OCI-LY7 (cell line): ENCODE measurements at places on chromosomes 3 and 15. TPM values are rescaled to one million over a fixed set of nuclear protein-coding genes. Genes with fewer than 3 reads are reported as not detected.

- no peak for DNase-seq
Measured at GRCh38 chr3:66039590-66039887, 821 bp upstream of the MAGI1 start.

The MED12L gene
- total RNA-seq: 32.7 and 33.8 TPM in 2 replicates

The ITGB5 gene
- not detected in 2 replicates for total RNA-seq

GRCh38 chr3:26967501-26967900 is 344.9 kb downstream of the LRRC3B start:
- DNase-seq: no peak

The PAQR5 gene
- total RNA-seq: not detected in 2 replicates

DNA sequence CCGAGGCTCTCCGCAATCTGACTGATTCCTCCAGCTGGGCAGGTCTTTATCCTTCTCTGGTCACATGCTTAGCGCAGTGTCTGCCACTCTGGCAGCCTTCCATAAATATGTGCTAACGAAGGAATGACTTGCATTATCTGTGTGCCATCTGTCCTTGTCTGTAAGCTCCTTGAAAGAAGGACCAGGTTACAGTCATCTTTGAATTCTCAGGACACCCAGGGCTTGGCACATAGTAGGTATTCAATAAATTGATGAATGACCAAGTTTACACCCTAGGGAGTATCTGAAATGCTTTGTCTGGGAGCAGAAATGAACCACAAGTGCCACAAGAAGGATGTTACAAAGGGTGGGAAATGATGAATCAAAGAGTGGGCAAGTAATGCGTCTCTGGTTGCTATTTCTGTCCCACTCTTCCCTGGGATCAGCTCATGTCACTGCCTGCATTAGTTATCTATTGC is 16.5 kb upstream of the FAM3D start:
- DNase-seq: no peak

The WNT5A gene
- 16.2 and 18.1 TPM in 2 replicates for total RNA-seq

- no peak for DNase-seq
Measured at GRCh38 chr3:170052398-170052797, 14.6 kb downstream of the GPR160 start.

- peak; percentile 76 for DNase-seq
Measured at GRCh38 chr15:44712346-44713005, 1.2 kb downstream of the B2M start.

- DNase-seq: peak; percentile 89
Measured at GRCh38 chr15:68817304-68818065, 3.2 kb downstream of the ANP32A start.

DNA sequence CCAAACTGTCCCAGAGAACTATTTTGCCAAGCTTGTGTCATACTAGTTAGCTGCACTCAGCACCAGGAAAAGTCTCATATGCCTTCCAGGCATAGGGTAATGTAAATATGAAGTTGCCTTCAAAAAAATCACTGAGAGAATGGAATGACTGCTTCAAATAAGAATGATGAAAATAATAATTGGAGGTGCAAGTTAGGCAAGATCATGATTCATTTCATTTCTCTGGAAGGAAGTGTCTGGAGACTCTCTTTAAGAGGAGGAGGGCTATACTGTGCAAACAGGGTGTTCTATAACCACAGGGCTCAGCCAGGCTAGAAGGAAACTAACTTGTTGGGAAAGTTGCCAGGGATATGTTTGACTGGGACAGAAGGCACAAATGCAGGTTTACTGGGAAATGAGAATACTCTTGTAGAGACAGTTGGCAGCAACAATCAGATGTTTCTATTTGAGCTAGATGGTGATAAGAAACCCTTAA is 4.3 kb downstream of the SIDT1 start:
- no peak for DNase-seq

- no peak for DNase-seq
Measured at GRCh38 chr3:8579096-8579495, 65.5 kb downstream of the SSUH2 start.

- no peak for DNase-seq
Measured at GRCh38 chr3:3241596-3241995, 62.1 kb upstream of the CRBN start.

GRCh38 chr3:128610451-128611070 is 40.1 kb downstream of the RPN1 start:
- DNase-seq: no peak

DNA sequence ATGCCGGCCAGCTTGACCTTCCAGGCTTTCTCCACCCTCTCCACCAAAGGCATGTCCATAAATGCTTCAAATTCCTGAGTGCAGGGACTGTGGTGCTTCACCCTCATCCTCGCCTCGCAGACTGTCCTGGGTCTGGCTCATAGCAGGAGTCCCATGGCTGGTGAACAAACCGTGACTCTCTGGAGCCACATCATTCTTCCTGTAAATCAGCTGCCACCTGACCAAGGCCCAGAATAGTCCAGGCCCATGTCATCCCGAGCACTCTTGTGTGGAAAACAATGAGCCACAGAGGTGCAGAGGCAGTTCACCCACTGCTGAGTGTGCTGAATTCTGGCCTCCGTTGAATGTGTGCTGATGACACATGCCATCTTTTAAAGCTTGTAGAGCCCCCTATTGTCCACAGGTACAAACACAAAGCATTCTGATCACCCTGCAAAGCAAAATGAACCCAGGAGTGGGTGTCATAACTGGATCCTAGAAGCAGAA is 68.6 kb downstream of the ABHD5 start:
- DNase-seq: peak; percentile 28

DNA sequence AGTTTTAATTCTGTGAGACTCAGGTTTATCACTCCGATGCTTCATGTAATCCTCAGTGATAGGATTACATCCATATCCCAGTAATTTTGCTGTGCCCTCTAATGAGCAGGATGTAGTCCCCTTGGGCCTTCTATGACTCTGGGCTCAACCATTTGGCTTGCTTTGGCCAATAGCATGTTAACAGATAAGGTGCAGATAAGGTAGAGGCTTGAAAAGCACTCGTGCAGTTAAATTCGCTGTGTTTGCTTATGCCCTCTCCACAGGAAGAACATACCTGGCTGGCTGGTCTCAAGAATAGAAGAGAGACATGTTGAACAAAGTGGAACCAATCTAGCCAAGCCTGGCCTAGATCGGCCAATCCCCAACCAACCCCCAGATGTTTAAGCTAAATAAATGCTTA is 20.1 kb downstream of the CCDC13 start:
- DNase-seq: no peak
